ENCODE measurements at places on chromosomes 4 and X.

DNA sequence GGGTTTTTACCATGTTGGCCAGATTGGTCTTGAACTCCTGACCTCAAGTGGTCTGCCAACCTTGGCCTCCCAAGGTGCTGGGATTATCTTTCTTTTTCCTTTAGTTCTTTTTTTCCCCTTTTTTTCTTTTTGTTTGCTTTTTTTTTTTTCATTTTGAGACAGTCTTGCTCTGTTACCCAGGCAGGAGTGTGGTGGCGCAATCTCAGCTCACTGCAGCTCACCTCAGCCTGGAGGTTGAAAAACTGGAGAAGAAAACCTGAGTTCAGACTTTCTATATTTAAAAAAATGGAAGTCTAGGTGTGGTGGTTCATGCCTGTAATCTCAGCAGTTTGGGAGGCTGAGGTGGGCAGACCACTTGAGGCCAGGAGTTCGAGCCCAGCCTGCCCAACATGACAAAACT, 181.1 kb upstream of the HS3ST1 start:
- no peaks in the 10 kb centered on the region for H3K27me3 ChIP-seq
- H3K36me3 ChIP-seq = no peaks in the 10 kb centered on the region
- no peak overlapping the region for H3K4me3 ChIP-seq
- no peak for DNase-seq

DNA sequence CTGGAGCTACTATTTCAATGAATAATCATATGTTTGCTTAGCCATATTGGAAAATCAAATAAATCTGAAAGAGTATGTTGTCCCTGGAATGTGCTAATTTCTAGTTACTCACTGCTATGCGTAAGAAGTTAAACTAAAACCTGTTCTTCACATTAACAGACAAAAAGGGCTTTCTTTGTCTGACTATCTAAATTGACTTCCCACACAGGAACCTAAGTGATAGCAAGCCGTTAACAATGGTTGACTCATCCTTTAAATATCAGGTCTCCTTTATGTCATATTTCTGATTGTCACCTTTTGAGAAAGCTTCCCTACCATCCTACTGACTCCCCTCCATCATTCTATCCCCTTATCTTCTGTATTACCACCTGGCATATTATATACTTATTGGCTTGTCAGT, 81.4 kb downstream of the AMELX start:
- peaks cover 27% of the 10 kb centered on the region for H3K27me3 ChIP-seq
- no peaks in the 10 kb centered on the region for H3K4me1 ChIP-seq
- DNase-seq = no peak
- H3K36me3 ChIP-seq = no peaks in the 10 kb centered on the region
- no peak overlapping the region for H3K4me3 ChIP-seq

GRCh38 chrX:154714925-154715324, 36.0 kb downstream of the GAB3 start:
- no peaks in the 10 kb centered on the region for H3K36me3 ChIP-seq
- no peak overlapping the region for H3K27ac ChIP-seq
- no peaks in the 10 kb centered on the region for H3K27me3 ChIP-seq
- H3K4me3 ChIP-seq = no peak overlapping the region
- no peak for DNase-seq

GRCh38 chr4:28238876-28239275, 1378.2 kb downstream of the STIM2 start:
- H3K27ac ChIP-seq = no peak overlapping the region
- H3K4me3 ChIP-seq = no peak overlapping the region
- H3K36me3 ChIP-seq = no peaks in the 10 kb centered on the region
- DNase-seq = no peak
- H3K4me1 ChIP-seq = no peaks in the 10 kb centered on the region
- no peaks in the 10 kb centered on the region for H3K27me3 ChIP-seq

- H3K4me3 ChIP-seq = peak overlapping the region; percentile 57
- H3K27ac ChIP-seq = peak overlapping the region; percentile 79
- H3K27me3 ChIP-seq = no peaks in the 10 kb centered on the region
- no peak for DNase-seq
These were observed 302 bp downstream of the NHS start for GRCh38 chrX:17375367-17375636.

DNA sequence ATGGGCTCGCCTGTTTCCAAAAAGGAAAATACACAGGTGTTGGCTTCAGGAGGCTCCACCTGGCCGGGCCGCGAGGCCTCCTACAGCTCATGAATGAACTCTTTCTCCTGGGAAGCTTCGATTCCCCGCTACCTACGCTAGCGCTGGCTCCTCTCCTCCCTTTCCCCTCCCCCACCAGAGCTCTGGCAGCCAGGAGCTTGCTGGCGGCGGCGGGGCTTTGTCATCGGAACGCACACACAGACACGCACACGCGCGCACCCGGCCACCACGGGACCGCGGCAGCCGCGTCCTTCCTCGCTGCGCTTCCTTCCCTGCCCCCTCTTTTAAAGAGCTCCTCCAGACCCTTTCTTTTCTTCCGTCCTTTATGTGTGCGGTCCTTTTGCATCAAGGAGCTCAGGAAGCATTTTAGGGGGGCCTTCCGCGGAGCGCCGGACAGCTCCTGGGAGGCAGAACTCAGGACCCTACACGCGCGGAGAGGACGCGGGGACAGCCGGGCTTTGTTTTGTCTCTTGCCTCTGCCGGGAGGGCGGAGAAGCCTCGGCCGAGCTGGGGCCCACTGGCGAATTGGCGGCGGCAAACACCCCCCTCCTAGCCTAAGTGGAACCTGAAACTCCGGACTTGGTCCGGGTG, 70.2 kb upstream of the BCOR start:
- H3K4me1 ChIP-seq = no peaks in the 10 kb centered on the region
- H3K27ac ChIP-seq = peak overlapping the region; percentile 6
- H3K27me3 ChIP-seq = no peaks in the 10 kb centered on the region

- no peak for DNase-seq
- H3K27ac ChIP-seq = no peak overlapping the region
- no peaks in the 10 kb centered on the region for H3K36me3 ChIP-seq
- H3K4me1 ChIP-seq = no peaks in the 10 kb centered on the region
These were observed 554.8 kb upstream of the PABPC4L start for GRCh38 chr4:134756421-134756820.

- H3K4me3 ChIP-seq = no peak overlapping the region
- H3K36me3 ChIP-seq = no peaks in the 10 kb centered on the region
- no peak overlapping the region for H3K27ac ChIP-seq
- DNase-seq = no peak
- H3K27me3 ChIP-seq = no peaks in the 10 kb centered on the region
These were observed 95.1 kb upstream of the STIM2 start for GRCh38 chr4:26765515-26765914.

DNA sequence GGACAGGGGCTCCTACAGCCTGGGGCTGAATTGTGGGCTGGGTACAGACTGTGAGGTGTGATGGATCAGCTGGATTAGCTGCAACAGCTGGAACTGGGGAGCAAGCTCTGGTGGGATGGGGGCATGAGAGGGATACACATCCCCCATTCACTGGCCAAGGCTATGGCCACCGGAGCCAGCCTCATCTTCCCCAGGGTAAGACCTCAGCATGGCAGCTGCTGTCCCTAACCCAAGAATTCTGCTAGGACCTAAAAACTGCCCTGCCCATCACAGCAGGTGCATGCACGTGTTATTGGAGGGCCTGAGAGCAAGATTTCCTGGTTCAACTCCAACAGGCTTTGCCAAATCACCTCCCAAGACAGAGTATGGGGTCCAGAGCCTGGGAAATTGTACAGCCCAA, 258.6 kb upstream of the AGTR2 start:
- H3K4me1 ChIP-seq = no peaks in the 10 kb centered on the region
- H3K36me3 ChIP-seq = no peaks in the 10 kb centered on the region
- H3K27me3 ChIP-seq = peaks cover 43% of the 10 kb centered on the region
- H3K27ac ChIP-seq = no peak overlapping the region

- peak overlapping the region; percentile 62 for H3K4me3 ChIP-seq
- peak overlapping the region; percentile 70 for H3K27ac ChIP-seq
- no peaks in the 10 kb centered on the region for H3K4me1 ChIP-seq
- no peak for DNase-seq
- no peaks in the 10 kb centered on the region for H3K36me3 ChIP-seq
These were observed 319 bp upstream of the MAGEH1 start for GRCh38 chrX:55451626-55451989.

DNA sequence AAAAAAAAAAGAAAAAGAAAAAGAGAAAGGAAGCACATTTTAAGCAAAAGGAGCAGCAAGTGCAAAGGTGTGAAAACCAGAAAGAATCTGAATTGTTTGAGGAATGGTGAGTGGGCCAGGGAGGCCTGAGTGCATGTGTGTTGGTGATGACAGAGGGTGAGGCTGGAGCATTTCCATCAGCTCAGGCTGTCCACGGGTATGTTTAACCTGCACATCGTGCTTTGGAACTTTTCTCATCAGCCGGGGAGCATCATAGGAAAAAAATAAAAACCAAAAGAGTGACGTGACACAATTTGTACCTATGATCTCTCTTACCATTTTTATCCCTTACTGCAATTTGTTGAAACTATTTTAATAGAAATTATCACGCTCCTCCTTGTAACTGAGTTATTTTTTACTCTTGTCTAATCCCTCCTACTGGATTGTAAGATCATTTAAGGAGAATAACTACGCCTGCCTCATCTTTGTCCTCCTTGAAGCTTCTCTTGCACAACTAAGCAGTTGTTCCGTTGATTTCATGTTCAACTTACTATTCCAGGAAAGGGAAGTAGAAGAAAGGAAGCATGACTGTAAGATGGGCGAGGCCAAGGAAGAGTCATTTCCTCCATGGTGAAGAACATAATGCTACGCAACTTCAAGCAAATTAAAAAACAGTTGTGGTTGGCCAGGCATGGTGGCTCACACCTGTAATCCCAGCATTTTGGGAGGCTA, 7.0 kb downstream of the PALLD start:
- H3K4me3 ChIP-seq = no peak overlapping the region
- DNase-seq = no peak
- H3K27me3 ChIP-seq = no peaks in the 10 kb centered on the region
- H3K27ac ChIP-seq = no peak overlapping the region
- no peaks in the 10 kb centered on the region for H3K4me1 ChIP-seq

- no peaks in the 10 kb centered on the region for H3K4me1 ChIP-seq
- no peak for DNase-seq
- no peaks in the 10 kb centered on the region for H3K27me3 ChIP-seq
- H3K27ac ChIP-seq = no peak overlapping the region
- no peak overlapping the region for H3K4me3 ChIP-seq
- H3K36me3 ChIP-seq = no peaks in the 10 kb centered on the region
These were observed 119.7 kb upstream of the PCDH7 start for GRCh38 chr4:30600246-30601017.

DNA sequence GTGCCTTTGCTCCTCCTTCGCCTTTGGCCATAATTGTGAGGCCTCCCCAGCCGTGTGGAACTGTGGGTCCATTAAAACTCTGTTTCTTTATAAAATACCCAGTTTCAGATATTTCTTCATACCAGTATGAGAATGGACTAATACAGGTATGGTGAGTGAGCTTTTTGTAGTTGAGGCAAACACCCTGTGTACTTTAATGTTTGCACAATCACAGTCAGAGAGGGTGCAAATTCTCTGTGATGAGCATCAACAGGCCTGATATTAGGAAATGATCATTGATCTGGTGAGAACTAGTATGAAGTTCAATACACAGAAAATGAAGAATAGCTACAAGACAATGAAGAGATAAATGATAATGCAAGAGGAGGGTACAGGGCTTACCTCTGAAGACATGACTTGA, 744.6 kb downstream of the RPA4 start:
- no peaks in the 10 kb centered on the region for H3K36me3 ChIP-seq
- H3K27me3 ChIP-seq = no peaks in the 10 kb centered on the region
- no peak overlapping the region for H3K27ac ChIP-seq
- DNase-seq = no peak

GRCh38 chr4:53321151-53321983, 44.5 kb downstream of the SCFD2 start:
- DNase-seq = no peak
- no peak overlapping the region for H3K4me3 ChIP-seq
- H3K36me3 ChIP-seq = no peaks in the 10 kb centered on the region
- no peaks in the 10 kb centered on the region for H3K4me1 ChIP-seq
- no peaks in the 10 kb centered on the region for H3K27me3 ChIP-seq
- H3K27ac ChIP-seq = no peak overlapping the region

DNA sequence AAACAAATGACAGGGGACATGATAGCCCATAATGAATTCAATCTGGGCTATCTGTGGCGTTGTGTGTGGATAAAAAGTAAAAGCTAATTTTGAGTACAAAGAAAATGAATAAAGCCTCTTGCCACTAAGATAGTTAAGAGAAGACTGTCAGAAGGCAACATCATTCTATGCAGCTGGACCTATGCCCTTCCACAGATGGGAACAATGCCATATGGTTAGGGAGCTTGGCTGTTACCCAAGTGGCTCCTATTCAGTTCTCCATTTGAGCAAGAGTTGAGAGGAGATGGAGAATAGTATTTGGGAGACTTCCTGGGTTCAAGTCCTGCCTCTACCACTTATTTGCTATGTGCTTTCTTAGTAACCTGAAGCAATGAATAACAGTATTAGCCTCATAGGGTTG, 107.7 kb downstream of the ANXA3 start:
- H3K36me3 ChIP-seq = no peaks in the 10 kb centered on the region
- H3K4me3 ChIP-seq = no peak overlapping the region
- DNase-seq = no peak
